NCI-H1930 (cell line): ENCODE measurements at places on chromosomes 13 and 19.

DNA sequence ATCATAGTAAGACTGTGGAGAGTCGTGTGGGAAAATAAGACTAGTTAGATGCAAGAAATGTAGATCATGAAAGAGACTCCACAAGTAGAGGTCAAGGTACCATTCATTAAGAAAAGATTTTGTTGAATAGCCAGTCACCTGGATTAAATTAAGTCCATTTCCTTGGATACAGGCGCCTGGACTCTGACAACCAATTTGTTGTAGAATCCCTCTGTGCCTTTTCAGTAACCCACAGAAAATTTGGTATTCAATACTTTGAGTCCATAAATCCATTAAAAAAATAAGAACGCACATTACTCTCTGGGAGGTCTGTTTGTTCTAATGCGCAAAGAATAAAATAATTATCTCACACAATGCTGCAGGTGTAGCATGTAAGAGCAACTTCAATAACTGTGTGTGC, 469.4 kb downstream of the KLF12 start:
- DNase-seq, result peak; percentile 94

DNA sequence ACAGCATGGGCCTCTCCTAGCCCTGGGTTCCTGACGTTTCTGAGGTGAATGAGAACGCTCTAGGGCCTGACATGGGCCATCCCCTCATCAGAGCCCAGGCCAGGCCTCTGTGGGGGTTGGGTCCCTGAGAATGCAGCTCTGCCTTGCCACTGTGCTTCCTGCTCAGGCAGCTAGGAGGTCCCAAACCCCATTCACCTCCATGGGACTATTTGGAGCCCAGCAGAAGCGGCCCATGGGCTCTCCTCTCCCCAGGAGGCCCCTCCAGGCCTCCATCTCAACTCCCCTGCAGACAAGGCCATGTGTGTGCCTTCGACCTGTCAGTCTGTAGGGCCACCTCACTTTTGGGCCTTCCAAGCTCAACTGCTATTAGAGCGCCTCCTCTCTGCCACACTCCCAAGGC, 36.9 kb downstream of the ELL start:
- DNase-seq, result no peak

DNA sequence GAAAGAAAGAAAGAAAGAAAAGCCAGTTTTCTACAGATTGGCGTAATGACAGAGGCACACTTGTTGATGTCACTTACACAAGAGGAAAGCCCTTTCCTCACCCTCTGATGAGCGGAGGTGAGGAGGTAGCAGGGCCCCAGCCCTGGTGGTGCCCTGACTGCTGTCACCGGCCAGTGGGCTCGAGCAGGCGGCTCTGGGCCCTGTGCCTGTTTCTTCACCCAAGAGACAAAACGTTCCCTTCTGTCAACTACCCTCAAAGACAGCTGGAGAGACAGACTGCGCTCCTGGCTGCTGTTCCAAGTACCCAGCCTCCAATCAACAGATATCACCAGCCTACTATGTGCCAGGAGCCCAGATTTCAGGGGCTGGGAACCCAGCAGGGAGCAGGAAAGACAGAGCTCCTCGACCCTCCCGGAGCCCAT, 10.1 kb downstream of the EPS15L1 start:
- DNase-seq, result no peak

- no peak for DNase-seq
Observed at GRCh38 chr13:30126903-30127428, 180.4 kb downstream of the KATNAL1 start.

GRCh38 chr13:75744127-75744526, 108.0 kb downstream of the LMO7 start:
- no peak for DNase-seq

DNA sequence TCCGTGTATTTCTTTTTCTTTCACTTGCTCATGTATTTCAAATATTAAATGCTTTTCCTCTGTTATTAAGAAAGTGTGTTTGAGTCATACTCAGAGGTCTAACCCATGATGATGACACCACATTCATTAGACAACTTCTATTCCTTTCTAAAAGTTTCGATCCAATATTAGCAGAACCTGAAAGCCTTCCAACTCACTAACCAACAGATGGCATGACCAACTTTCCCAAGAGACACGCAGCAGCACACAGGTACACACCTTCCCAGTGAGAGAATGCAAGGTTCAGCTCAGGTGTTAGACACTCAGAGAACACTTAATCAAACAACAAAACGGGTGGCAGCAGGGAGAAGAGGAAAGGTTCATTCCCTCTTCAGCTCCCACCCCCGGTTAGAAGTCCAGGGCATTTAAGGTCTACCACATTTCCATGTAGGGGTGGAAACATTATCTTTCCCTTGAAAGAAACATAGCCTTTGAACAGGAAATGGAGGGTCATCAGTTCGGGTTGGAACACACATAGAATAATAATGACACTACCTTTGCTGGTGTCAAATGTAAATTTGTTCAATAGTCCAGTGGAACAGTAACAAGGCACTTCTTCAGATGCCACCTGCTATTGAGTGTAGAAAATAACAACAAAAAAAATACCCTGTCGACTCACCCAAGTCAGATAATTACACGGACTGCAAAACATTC, 404.2 kb downstream of the COG6 start:
- no peak for DNase-seq

DNA sequence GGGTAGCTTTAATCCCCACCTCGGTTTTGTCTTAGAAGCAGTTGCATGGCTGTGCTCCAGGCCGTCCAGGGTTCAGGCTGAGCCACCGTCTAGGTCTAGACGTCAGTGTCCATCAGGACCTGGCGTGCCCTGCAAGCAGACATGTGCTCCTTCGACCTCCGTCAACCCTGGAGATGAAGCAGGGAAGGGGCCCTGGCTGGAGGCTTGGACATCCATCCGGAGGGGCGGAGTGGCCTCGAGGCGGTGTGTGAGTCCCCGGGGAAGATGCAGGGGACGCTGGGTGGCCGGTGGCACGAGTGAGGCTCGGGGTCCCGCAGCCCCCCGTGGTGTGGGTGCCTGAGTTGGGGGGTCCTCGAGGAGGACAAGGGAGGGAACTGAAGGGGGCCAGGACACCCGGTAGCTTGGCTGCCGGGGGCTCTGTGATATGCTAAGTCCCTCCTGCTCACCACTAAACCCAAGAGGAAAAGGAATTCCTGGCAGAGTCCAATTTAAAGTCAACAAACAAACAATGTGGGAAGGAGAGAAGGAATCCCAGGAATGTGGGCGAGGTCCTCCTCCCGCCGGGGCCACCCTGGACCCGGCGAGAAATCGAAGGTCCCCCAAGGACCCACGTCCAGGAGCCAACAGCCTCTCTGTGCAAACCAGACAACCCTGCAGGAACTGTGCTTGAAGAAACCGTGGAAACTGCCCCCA, 14.9 kb upstream of the PTBP1 start:
- no peak for DNase-seq

DNA sequence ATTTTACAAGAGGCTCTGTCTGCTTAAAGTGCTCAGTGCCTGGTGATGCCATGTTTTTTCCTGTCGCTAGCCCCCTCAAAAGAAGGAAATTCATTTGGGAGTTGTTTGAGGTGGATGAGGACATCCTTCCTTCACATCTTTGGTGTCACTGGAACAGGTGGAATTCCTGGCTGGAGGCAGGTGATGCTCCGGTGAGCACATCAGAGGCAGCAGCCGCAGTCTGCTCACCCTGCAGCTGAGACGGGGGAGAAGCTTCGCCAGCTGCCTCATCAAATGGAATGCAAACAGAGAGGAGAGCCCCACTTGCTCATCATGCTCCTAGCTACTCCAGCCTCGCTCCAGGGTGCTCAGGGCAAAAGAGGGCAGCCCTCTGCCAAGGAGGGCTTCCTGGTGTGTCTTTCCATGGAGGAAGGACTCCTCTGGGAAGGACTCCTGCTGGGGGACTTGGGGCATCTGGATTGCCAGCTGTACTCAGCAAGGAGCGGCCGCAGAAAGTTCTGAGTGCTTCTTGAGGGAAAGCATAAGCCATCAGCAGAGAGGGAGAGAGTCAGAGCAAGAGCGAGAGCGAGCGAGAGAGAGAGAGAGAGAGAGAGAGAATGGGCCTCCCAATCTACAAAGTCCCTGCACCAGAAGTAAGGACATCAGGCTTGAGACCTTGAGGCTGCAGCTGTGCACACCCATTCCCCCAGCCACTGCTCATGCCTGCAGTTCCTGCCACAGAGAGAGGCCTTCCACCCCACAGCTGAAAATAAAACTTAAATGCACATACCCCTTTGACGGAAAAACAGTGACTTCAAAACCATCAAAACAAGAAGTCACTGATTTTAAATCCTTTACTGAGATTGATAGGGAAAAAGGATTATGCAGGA, 74.3 kb upstream of the UBL3 start:
- no peak for DNase-seq

GRCh38 chr13:111899714-111900389, 167.1 kb upstream of the SOX1 start:
- DNase-seq, result no peak

DNA sequence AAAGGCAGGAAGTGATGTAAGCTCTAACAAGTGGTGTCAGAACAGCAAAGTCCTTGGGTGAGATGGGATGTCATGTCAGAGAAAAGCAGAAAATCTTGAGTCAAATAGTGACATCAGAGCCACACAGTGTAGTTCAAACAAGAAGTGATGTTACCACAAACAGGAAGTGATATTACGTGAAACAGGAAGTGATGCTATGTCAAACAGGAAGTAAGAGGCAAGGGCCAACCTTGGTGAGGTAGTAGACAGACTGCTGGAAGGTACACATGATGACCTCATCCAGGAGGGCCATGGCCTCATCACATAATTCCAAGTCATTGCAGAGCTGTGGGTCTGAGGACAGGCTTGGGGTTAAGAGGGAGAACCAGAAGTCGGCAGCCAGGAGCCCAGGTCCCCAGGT, 7.0 kb upstream of the MAMSTR start:
- DNase-seq, result no peak

DNA sequence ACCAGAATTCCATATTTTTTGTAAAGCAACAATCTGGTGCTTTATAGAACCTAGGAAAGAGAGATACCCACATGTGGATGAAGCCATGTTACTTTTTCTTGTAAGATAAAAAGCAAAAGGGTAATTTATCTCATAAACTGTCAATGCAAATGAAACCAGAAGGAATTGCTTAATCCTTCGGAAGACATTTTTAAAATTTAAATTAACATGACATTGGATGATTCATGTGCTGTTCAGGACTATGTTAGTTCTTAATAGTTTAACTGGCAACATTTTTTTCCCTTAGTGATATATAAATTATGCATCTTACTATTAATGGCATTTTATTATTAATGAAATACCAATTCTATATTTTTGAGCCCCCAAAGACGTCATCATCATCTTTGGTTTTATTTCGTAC, 25.8 kb upstream of the IGLON5 start:
- no peak for DNase-seq

GRCh38 chr13:41127701-41128100, 4.9 kb downstream of the KBTBD6 start:
- DNase-seq, result no peak

GRCh38 chr19:1287354-1288225, 1.9 kb downstream of the EFNA2 start:
- no peak for DNase-seq

GRCh38 chr19:46654621-46655152, 6.3 kb downstream of the DACT3 start:
- no peak for DNase-seq

DNA sequence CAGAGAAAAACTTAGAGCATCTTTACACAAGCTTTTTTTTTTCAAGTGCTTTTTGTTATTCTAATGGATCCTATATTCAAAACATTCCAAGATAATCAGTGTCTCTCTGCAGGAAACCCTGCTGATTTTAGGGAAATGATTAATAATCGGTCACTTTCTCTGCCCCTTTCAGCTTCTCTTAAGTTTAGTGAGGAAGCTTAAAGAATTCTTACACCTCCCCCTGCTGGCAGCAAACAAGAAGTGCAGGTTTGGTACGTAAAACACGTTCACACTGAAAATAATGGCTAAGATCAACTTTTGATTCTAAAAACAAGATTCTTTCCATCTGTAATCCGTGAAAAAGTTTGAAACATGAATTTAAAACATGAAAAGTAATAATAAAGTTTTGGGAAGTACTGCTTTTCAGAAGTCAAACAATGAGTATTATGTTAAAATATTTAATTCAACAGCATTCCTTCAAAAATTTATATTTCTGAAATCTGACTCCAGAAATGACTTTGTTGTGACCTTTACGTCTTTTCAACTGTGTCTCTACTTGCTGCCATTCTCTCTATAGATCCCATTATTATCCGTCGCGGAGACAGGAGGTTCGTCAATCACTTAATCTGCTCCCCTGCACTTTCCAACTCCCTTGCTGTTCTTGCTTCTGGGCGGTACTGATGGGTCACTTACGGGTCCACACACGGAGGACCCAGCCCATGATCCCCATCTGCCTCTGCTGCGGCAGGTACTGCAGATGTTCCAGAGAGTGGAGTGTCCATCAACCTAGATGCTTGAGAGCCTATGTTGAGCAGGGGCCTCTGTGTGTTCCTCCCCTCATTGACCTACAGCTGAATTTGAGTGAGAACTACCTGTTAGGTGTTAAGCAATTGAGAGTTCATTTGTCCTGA, 203.1 kb upstream of the EDNRB start:
- peak; percentile 45 for DNase-seq

GRCh38 chr19:17234911-17235299, 8.9 kb downstream of the OCEL1 start:
- peak; percentile 15 for DNase-seq

GRCh38 chr19:19530423-19530804, 1.7 kb downstream of the YJEFN3 start:
- no peak for DNase-seq
